ENCODE measurements at places on chromosomes 16 and 17.
A peak's percentile ranks its signal among the peaks of the same experiment; 100 is the strongest.

DNA sequence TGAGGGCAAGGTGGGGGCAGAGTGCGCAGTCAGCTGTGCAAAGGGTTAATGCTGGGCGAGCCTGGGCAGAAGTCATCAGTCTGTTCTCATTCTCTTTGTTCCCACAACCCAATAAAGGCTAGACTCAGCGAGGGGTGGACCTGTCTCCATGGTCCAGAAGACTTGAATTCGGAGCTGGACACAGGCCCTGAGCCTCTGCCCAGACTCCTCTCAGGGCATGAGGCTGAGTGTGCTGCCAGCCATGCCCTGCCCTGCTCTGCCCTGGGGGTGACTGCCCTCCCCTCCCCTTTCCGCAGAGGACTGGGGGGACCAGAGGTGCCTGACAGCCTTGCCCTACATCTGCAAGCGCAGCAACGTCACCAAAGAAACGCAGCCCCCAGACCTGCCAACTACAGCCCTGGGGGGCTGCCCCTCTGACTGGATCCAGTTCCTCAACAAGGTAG is 54.5 kb downstream of the MRC2 start:
- no peak for DNase-seq

DNA sequence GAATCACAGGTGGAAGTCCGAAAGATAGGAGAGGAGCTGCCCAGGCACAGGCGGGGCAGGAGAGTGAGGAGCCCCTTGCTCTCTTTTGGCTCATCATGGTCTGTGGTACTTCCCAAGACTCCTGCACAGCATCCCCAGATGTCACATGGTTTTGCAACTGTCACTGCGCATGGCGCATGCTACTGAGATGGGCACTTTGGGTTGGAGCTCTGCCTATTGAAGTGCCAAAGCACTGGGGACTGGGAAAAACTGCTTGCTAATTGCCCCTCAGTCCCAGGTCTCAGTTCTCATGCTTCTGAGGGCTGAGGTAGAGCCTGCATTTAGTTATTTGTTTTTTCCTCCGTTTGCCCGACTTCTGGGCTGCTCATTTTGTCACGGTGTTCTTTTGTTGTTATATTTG is 156.8 kb upstream of the CDH13 start:
- DNase-seq = no peak

- no peak for DNase-seq
Observed at GRCh38 chr17:60526726-60527125, 684 bp upstream of the APPBP2 start.

GRCh38 chr16:81480606-81481206 is 36.1 kb downstream of the CMIP start:
- no peak for DNase-seq

GRCh38 chr17:65278050-65278819 is 141.1 kb downstream of the RGS9 start:
- DNase-seq = peak; percentile 11

DNA sequence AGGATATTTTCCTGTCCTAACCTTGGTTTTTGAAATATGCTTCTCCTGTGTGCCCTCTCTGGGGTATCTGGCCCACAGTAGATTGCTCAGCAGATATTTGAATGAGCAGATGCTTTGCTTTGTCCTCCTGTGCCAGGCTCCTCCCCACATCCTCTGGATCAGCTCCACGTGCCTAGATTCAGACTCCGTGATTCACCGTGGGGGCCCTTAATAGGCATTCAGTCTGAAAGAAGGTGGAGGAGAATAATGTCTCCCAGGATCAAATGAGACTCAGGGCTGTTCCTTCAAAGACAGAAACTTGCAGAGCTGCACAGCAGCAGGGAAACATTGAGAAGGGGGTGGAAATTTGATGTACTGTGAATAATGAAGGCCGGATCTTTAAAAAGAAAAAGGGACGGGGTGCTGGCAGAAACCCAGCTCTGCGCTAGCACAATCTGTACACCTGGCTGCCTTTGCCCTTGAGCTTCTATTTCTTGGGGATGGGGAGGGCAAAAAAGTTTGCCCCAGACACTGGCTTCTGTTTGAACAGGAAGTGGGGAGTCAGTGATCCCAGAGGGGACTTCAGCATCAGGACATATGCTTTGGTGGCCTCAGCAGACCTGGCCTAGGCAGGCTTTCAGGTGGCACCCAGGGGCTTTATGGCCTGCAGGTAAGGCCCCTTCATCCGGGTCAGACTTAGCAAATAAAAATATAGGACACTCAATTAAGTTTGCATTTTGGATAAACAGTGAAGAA is 15.9 kb upstream of the SLC12A3 start:
- no peak for DNase-seq

GRCh38 chr17:42291129-42291528 is 2.8 kb downstream of the STAT5A start:
- no peak for DNase-seq

DNA sequence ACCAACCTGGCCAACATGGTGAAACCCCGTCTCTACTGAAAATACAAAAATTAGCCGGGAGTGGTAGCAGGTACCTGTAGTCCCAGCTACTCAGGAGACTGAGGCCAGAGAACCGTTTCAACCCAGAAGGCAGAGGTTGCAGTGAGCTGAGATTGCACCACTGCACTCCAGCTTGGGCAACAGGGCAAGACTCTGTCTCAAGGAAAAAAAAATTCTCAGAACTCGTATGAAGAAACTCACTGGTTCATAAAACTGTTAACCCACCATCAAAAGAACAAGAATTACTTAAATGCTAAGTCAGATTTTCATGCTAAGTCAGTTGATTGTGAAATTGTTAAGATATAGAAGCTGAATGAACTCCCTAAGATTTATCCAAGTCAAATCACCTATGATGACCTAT is 31.3 kb downstream of the SLC39A11 start:
- DNase-seq = no peak

GRCh38 chr16:63983401-63983800 is 1138.5 kb downstream of the CDH11 start:
- DNase-seq = no peak

DNA sequence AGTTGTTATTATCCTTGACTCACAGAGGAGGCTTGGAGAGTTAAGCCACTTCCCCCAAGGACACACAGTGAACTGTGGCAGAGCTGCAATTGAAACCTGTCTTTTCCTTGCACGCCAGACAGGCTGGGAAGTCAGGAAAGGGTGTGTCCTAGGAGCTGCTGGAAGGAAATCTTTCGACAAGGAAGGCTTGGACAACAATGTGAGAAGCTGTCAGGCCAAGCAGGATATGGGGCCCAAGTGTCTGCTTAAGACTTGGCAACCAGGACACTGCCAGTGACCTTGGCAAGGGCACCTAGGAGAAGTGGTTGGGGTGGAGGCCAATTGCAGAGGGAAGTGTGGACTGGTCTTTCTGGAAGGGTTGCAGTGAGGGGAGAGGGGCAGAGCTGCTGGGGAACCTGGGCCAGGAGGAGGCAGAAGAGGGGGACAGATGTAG is 2.1 kb upstream of the CAMKK1 start:
- DNase-seq = no peak

DNA sequence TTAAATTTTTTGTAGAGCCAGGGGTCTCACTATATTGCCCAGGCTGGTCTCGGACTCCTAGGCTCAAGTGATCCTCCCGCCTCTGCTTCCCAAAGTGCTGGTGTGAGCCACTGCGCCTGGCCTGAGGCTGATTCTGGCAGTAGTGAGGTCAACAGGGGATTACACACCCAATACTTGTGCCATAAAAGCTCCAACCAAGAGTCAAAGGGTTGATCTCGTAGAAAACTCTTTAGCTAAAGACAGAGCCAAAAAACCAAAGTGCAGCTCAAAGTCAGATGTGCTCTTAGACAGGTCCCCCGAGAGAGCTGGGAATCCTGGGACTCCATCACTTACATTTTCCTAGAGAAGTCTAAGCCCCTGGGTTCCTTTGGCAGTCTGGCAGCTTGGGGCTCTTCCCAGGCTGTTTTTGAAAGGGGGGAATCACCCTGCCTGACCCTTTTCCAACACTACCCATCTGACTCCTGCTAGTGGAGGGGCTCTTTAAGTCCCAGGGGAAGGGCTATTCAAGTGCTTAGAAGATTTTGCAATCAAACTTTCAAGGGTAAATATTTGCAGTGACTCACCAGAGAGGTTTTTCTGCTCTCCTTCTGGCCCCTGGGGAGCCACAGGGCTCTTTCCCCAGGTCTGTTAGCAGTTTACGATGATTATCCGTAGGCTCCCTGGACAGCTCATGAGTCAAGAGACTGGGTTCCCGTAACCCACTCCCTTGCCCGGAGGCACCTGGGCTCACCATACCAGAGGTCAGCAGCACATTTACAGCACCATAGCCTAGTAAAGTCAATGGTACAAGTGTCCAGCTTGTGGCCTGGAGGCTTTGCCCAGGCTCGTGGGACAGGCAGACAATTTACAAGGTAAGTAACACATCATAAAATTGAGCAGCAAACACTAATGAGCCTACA is 408.7 kb downstream of the SLC39A11 start:
- no peak for DNase-seq
